D341Med (cell line): ENCODE measurements at places on chromosomes 4 and X.
A peak's percentile ranks its signal among the peaks of the same experiment; 100 is the strongest.

GRCh38 chr4:6480534-6481088 lies 8.2 kb upstream of the PPP2R2C start:
- DNase-seq, result no peak

DNA sequence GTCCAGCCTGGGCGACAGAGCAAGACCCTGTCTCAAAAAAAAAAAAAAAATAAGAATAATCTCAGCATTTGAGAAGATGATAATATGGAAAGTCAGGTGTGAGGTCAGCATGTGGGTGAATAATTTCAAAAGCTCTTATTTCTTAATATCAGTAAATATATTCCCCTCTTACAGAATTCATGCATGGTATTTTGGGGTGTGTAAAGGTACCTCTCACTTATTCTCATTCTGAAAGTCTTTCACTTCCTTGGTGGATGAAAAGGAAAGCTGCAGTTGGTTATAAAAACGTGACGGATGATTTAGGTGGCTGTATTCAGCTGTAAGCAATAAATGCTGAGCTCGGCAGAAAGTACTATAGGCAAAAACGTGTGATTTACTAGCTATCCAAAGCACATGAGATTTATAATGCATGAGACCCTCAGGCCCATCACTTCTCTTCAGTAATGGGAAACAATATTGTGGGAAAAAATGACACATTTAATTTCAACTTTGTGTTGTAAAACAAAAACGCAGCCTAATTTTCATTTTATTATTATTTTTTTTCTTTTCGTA lies 353.2 kb upstream of the MAGEB2 start:
- no peak for DNase-seq

DNA sequence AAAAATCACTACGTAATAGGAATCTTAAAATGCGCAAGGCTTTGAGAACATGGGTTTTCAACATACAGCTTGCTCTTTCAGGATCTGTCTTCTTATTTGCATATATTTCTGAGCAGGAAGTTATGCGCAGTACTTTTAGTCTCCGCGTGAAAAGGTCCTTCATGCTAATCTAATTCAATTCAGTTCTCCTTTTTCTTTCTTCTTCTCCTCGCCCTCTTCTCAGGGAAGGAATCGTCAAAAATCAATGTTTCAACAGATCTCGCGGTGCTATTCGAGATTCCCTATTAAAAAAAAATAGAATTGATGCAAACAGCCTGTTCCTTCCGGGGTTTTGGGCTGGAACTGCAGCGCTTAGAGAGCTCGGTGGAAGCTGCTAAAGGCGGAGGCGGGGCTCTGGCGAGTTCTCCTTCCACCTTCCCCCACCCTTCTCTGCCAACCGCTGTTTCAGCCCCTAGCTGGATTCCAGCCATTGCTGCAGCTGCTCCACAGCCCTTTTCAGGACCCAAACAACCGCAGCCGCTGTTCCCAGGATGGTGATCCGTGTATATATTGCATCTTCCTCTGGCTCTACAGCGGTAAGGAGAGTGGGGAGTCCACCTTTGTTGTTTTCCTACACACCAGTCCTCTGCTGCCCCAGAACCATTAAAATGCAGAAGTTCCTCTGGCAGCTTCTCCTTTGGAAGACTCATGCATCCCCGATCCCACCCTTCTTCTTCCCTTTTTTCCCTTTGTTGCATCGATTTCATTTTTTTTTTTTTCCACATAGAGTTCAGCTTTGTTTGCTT lies at the start of the genes HMGN5 and SH3BGRL:
Gene HMGN5 (minus strand): TSS at position 243 of the 785 bp plus-strand sequence. CDS start 80,364 bp downstream, outside the sequence.
Gene SH3BGRL (plus strand): TSS at position 432 of the 785 bp plus-strand sequence. CDS start 99 bp downstream, at position 531.
- DNase-seq, result peak; percentile 75

DNA sequence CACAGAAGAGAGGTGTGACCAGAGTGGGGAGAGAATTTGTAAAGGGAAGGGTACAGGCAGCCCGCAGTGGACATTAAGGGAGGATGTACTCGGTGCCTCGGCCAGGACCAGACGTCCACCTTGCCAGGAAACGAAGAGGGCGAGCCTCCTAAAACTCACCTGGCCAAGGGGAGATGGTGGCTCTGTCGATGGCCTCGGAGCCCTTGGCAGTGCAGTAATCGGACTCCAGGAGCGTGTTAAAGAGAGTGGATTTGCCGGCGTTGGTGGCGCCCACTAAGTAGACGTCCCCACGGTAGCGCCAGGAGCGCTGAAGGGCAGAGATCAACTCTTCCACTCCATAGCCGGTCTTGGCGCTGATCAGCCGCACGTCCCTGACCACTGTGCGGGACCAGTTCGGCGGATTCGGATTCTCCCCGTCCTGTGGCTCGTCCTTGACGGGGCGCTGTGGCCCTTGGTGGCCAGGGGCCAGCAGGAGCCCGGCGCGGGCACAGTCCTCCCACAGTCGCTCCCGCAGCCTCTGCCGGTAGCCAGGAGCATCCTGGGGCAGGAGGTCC lies 1.0 kb downstream of the NOA1 start:
- peak; percentile 47 for DNase-seq

DNA sequence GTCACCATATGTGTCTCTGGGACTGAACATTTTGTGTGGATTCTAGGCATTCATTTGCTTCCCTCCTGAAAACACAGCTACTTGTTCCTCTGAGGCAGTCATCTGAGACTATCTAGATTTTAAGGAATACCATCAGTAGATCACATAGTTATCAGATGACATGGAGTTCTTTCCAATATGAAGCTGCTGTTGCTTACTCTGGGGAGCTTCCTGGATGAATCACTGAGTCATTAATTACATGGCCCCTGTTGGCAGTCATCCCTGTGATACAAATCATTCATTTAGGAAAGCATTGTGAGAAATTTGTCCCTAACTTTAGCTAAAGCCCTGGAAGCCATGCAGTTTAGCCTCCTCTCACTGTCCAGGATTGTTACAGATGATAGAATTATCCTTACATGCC lies 98.2 kb upstream of the ARSJ start:
- DNase-seq, result no peak

DNA sequence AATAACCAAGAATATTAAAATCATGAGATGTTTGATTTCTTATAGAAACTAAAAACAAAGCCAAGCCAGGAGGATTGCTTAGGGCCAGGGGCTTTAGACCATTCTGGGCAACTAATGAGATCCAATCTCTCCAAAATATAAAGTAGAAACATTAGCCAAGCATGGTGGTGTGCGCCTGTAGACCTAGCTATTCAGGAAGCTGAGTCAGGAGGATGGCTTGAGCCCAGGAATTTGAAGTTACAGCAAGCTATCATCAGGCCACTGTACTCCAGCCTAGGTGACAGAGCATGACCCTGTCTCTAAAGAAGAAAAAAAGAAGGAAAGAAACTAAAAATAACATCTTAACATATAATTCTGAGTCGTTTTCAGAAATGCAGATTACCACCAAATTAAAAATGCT lies 96.7 kb downstream of the NAF1 start:
- DNase-seq, result no peak

DNA sequence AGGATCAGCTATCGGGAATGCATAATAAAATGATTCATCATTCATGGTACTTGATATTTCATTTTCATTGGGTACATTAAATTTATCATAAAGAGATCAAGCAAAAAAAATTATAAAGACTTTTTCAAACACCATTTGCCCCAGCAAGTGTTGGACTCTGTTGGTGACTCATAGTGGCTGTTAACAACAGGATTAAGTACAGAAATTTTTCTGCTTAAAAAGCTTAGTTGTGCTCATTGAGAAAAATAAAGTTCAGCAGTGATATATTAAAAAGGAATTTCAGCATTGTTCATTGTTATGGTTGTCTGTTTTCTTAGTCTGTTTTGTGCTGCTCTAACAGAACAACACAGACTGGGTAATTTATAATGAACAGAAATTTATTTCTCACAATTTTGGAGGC lies 86.2 kb upstream of the PCDH10 start:
- no peak for DNase-seq

- no peak for DNase-seq
These were observed 9.9 kb downstream of the TADA2B start for GRCh38 chr4:7052923-7053715.

DNA sequence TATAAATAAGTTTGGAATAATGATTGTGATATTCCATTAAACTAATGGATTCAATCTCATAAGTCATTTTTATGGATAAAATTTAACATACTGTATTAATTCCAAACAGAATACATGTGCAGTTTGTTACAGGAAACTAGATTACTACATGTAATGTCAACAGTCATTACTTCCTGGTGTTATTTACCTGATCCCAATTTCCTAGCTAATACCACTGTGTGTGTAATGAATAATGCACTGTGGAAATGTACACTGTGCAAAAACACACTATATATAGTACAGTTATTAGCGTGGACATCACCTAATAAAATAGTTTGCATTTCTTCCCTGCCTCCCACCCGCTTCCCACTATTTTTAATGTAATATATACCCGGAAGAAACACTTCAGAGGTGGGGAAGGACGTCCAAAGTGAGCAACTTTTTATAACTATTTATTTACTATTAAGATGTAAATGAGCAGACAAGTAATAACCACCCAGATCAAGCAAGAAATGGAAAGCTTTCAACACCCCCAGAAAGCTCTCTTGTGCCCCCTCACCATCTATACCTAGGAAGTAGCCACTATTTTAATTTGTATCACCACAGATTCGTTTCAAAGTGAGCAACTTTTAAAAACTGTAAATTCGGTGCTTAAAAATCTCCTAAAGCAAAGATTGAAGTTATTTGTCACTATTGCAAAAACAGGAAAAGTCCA lies 219.1 kb downstream of the THOC2 start:
- no peak for DNase-seq

DNA sequence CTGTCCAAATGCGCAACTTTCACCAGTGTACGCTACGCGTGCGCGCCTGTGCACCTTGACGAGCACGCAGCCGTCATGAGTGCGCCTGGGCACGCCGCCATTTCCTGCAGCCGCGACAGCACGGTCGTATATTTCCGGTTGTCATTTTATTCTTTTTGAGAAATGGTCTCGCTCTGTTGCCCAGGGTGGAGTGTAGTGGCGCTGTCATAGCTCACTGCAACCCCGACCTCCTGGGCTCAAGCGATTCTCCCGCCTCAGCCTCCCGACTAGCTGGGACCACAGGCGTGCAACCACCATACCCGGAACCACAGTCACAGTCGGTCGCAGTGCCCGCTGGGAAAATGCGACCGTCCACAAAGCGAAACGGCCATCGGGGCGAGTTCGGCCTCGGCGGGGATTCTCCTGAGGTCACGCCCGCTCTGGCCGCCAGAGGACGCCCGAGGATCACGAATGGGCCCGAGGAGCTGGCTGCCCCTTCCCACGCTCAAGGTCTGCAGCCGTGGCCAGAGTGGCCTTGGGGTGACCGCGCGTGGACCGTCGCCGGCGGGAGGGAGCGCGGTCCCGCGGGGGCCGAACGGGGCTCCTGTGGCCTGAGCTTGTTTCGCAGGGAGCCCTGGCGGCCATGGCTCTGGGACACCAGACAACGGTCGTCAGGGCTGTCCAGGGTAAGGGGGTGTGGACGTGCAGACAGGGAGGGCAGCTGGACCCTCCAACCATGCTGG lies 23.7 kb upstream of the PNMA3 start:
- peak; percentile 81 for DNase-seq

DNA sequence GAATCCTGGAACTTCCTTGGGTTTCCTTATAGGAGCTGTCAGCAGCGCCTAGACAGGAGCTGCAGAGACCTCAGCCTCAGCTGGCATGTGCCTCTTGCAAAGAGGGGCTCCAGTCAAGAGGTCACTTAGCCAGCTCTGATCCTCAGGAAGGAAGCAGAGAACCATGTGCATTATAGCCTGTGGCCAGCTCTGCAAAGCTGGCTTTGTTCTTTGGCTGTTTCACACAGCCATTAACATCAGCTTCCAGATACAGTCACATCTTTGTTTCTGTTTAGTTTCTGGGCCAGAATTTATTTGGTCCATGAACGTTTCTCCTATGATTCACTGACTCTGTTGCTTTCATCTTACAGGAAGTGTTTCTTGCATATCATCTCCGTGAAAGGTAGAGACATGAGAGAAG lies 92.4 kb downstream of the CC2D2A start:
- no peak for DNase-seq

- DNase-seq, result no peak
These were observed 553.3 kb upstream of the MAGEB2 start for GRCh38 chrX:29662101-29662500.

DNA sequence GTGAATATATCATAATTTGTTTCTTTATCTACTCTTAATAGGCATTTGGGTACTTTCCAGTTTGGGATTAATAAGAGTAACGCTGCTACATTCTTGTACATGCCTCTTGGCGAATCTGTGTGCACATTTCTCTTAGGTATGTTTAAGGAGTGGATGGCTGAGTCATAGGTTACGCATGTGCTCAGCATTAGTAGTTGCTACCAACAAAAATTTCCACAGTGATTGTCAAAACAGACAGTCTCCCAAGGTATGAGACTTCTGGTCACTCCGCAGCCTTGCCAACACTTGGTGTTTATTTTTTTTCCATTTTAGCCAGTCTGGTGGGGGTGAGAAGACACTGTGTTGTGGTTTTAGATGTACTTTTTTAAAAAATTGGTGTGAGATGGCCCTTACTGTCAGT lies 44.6 kb downstream of the FGFBP1 start:
- no peak for DNase-seq

GRCh38 chrX:7987160-7988012 lies 60.2 kb upstream of the PNPLA4 start:
- DNase-seq, result no peak

- no peak for DNase-seq
These were observed 164.1 kb downstream of the DTHD1 start for GRCh38 chr4:36445480-36445879.

DNA sequence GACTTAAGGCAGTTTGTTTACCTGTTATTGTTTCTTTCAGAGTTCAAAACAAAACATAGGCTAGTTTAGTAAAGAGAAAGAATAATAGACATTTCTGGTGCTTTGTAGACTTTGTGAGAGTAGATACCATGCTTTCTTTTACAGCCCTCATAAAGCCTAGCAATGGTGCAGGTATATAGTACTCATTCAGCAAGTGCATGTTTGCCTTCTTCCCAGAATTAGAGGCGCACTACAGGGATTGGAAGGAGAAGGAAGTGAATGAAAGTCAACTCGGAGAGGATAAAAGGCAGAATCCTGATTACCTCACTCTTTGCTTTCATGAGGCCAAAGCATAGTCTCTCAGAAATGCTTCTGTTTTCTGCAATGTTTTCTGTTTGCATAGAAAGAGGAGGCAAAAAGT lies 43.1 kb upstream of the FHDC1 start:
- DNase-seq, result no peak

- no peak for DNase-seq
These were observed 132.1 kb downstream of the SPRY1 start for GRCh38 chr4:123528501-123529277.

GRCh38 chrX:16953606-16954211 lies 7.3 kb downstream of the REPS2 start:
- no peak for DNase-seq

- DNase-seq, result no peak
These were observed 42.4 kb upstream of the MSANTD1 start for GRCh38 chr4:3206439-3207100.

- peak; percentile 47 for DNase-seq
These were observed 109.8 kb downstream of the DCTD start for GRCh38 chr4:182807346-182807745.

DNA sequence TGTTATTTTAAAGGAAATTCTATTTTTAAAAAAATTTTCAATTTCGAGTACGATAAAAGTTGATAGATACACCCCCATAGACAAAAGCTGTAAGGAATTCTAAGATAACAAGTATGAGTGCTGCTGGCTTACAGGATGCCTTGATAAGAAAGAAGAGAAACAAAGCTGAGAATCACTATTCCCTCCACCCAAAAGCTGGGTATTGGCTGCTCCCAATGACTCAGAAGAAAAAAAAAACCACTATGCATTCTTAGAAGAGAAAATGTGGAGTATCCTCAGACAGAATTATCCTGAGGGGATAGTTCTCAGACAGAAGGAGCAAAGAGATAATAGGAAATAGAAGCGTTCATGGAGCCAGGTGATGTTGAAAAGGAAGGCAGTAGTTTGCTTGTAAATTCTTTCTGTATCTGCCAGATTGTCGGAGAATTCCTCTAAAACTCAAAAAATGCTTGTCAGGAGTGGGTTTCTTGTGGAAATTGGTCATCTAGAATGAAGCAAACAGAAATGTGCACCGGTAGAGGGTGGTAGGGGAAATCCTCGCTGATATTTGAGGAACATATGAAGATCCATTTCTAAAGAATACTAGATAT lies 217.5 kb upstream of the ADAMTS3 start:
- no peak for DNase-seq
